ENCODE measurements at places on chromosomes 11 and 22.

GRCh38 chr11:108224366-108224765 is 1.5 kb downstream of the ATM start:
- DNase-seq: no peak

DNA sequence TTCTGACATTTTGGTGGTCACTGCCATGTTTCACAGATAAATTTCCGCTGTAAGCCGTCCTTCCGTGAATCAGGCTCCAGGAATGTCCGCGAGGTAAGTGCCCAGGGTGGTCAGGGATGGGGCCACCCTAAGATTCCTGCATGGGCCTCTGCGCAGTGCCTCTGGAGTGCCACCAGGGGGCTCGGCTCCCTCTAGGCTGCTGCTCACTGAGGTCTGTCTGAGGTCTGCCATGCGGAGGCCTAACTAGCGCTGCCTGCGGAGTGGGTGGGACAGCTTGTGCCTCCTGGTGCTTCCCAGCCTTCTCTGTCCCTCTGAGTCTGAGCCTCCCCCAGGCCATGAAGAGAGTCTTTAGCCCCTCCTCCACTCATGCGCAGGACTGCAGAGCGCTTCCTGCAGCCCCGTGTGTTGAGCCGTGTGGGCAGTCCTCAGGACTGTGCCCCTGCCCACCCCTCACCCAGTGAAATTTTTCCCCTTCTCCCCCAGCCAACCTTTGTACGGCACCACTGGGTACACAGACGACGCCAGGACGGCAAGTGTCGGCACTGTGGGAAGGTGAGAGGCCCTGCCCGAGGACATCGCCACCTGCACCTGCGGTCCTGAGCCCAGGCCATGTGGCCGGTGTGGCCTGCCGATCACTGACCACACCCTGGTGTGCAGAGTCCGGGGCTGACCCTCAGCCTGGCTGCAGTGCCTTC is 11.9 kb upstream of the MDK start:
- DNase-seq: no peak

DNA sequence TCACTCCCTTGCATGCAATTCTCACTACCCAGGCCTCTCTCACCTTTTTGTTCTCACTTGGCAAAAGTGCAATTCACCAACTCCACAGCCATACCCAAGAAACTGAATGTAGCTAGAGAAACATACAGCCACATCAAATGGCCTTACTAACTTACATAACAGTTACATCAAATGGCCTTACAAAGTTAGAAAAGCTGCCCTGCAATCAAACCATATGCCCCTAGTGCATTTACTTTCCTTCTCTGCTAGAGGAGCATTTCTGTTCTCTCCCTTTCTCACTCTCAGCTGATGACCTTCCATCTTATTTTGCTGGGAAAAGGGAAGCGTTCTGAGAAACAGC is 10.3 kb downstream of the PRCP start:
- no peak for DNase-seq

- DNase-seq: no peak
Observed at GRCh38 chr22:45166932-45167331, 3.2 kb downstream of the NUP50 start.

DNA sequence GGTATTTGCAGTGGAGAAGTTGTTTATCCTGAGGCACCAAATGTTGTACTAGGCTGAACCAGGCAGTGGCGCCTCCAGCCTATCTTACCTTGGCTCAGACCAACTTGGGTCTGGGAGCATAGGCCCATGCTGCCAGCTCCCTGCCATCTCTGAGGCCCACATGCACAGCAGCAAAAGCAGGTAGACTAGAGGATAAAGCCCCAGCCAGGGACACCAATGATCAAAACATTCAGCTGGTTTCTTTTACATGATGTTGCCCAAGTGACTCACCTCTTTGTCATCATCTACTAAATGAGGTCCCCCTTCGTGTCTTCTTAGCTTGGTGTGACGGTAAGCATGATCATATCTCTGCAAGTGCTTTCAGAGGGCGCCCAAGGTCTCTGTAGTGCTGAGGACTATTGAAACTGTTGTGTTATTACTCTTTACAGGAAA is 112.1 kb upstream of the DRD2 start:
- DNase-seq: no peak

- DNase-seq: no peak
Observed at GRCh38 chr11:69215784-69216415, 60.2 kb downstream of the SMIM38 start.

DNA sequence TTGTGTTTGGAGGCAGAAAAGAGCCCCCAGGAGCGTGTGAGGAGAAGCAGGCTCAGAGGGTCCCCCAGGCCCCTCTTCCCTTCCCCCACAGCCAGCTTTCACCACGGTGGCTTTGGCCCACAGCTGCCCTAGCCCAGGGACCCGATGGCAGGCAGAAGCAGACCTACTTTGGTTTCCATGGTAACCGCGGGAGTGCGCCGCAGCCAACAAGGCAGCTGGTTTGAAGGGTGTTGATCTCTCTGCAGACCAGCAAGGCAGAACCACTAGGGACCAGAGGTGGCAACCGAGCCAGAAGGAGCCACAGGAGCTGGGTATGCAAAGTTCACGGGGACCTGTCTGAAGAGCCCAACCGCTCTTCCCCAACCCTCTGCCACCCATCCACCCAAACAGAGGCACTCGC is 69.4 kb downstream of the BUD13 start:
- DNase-seq: no peak

GRCh38 chr22:17239156-17239701 is 20.0 kb upstream of the ADA2 start:
- no peak for DNase-seq

Data from NT2/D1 (cell line).